ENCODE measurements at places on chromosomes 12 and 14. TPM values are rescaled to one million over a fixed set of nuclear protein-coding genes. Genes with fewer than 3 reads are reported as not detected.

ARHGEF25 gene
- 6.5 TPM for total RNA-seq

ARHGAP9 gene
- total RNA-seq = 0.43 TPM

DDHD1 gene
- total RNA-seq = 6.2 TPM

ALX1 gene
- total RNA-seq = 6.1 TPM

ACRBP gene
- total RNA-seq = 0.21 TPM

DDN gene
- 0.69 TPM for total RNA-seq

KRT73 gene
- not detected for total RNA-seq

PLEKHG7 gene
- total RNA-seq = not detected

VPS29 gene
- total RNA-seq = 135 TPM

Data from A549 treated with DMSO at 1 μM for 4 hours (cell line).